ENCODE measurements at places on chromosomes 6 and 20.

DNA sequence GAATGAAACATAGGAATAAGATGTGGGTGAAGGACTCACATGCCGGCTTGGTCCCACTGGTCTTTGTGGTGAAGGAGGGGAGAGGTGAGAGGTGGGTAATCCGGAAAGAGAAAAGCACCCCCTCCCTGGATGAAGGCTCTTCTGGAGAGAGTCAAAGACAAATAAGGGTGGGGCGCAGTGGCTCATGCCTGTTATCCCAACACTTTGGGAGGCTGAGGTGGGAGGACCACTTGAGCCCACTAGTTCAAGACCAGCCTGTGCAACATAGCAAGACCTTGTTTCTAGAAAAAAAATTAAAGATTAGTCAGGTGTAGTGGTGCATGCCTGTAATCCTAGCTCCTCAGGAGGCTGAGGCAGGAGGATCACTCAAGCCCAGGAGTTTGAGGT is 3.1 kb downstream of the LTB start:
- DNase-seq = no peak

DNA sequence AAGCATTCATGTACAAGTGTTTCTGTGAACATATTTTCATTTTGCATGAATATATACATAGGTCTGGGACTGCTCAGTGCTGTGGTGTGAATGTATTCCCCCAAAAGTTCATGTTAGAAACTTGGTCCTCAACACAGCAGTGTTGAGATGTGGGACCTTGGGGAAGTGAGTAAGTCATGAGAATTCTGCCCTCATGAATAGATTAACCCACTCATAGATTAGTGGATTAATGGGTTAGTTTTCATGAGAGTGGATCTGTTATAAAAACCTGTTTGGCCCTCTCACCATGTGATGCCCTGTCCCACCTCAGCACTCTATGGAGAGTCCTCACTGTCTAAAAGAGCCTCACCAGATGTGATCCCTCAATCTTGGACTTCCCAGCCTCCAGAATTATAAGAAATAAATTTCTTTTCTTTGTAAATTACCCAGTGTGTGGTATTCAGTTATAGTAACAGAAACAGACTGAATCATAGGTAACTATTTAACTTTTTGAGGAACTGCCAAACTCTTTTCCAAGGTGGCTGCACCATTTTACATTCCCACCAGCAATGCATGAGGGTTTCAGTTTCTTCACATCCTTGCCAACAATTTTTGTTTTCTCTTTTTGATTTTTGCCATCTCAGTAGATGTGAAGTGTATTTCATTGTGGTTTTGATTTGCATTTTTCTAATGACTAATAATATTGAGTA is 45.3 kb downstream of the QRSL1 start:
- no peak for DNase-seq

DNA sequence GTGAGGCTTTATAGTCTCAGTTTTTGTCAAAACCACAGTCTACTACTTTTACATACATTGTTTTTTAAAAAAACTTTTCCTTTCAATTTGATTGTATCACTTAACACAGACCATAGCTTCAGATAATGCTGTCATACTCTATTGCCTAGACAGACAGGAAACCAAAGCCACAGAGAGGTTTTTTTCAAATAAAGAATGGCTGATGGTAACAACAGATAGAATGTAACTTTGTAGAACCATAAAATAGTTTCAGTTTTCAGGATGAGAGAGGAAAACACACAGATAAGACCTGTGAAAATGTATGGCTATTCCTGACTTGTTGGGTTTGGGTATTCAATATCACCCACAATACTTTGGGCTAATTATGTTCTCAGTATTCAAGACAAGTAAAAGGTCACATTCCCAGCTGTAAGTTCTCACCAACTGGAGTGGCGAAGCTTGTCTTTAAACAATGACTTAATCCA is 94.0 kb downstream of the ADGRG6 start:
- DNase-seq = peak; percentile 16

- DNase-seq = no peak
These were observed 4.7 kb downstream of the SAPCD1 start for GRCh38 chr6:31767096-31767645.

DNA sequence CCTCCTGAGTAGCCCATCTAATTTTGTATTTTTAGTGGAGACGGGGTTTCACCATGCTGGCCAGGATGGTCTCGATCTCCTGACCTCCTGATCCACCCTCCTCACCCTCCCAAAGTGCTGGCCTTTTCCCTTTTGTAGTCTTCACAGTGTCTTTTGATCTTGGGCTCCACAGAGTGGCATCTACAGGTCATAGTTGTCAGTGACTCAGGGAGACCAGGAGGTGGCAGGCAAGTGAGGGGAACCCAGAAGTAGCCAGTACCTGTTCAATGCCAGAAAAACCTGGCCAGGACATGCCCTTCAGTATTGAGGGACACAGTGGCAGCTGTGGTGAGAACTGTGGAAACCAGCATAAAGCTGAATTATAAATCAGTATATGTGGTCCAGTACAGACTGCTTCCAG is 19.6 kb downstream of the RPP21 start:
- DNase-seq = no peak

GRCh38 chr6:170006900-170007467 is 255.6 kb downstream of the ERMARD start:
- DNase-seq = no peak

- no peak for DNase-seq
These were observed 61.1 kb upstream of the TCF21 start for GRCh38 chr6:133827766-133828165.

DNA sequence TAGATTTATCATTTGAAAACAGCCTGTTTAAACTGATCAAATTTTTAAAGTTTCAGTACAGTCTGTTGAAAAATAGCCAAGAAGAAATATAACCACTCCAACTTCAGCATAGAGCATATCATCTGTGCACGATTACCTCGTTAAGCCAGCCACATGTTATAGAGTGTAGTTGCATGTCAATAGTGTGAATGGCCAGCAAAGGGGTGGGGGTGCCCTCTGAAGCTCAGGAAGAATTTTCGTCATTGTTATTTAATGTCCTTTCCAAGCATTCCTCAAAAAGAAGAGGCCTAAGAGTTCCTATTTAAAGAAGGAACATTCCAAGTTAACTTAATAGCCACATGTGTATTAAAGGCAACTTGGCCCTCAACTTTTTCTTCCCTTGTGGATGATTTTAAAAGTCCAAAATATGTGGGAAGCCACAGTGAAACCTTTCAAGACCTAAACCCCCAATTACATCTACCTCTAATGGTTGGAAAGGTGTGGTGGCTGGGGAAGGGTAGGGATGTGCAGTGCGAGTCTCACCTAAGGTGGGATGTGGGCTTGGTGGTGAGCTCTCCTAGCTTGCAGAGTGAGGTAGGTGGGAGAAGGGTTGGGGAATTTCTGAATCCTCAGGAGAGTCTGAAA is 1.8 kb upstream of the CCN2 start:
- DNase-seq = no peak

DNA sequence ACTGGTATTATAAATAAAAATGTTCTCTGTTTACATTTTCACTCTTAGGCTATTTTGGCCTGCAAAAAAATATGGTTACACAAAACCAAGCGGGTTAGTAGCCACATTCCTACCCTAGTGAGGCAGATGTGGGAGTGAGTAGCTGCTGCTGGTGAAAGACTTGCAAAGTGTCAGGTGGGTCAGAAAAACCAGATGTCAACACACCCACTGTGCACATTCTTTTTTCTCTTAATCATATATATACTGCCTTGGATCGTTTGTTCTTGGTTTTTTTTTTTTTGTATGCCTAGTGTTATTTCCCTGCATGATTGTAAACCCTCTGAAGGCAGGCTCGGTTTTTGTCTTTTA is 68.0 kb upstream of the TFB1M start:
- no peak for DNase-seq

DNA sequence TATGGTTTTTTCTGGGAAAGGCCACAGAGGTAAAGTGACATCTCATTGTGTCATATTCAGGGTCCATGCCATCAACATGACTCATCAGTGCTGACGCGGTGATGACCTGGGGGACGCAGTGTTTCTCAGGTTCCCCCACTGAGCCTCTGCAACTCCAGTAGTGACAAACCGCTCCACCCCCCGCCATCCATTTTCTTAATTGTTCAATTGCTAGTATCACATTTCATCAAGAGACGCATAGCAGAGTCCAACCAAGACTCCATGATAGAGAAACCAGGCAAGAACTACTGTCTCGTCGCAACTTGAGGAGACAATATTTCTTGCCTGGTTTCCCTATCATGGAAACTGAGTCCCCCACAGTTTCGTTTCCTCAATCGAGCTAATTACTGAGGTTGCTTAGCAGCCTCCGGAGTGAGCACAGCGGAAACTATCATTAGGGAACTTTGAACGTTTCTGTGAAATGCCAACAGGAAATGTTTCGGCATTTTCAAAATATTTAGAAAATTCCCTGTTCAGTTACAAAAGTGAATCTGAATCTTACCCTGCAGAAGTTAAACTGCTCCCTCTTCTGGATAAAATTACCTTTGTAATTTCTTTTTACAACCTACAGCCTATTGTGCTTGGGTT is 12.2 kb upstream of the SERPINB1 start:
- peak; percentile 53 for DNase-seq

DNA sequence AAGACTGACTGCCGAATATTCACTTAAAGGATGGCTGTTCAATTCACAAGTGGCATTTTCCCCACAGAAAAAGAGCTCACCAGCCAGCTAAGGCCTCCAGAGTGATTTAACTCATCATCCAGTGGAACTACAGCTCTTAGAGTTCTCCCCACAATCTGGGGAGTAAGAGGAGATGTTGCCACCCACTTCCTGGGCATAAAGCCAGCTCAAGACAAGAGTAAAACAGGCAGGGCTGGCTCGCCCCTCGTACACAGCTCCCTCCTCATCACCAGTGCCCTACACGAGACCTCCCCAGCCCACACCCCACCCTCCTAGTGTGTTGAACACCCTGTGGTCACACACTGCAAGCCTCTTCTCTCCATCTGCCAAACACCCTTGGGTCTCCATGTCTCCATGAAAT is 47.2 kb upstream of the IPCEF1 start:
- no peak for DNase-seq

DNA sequence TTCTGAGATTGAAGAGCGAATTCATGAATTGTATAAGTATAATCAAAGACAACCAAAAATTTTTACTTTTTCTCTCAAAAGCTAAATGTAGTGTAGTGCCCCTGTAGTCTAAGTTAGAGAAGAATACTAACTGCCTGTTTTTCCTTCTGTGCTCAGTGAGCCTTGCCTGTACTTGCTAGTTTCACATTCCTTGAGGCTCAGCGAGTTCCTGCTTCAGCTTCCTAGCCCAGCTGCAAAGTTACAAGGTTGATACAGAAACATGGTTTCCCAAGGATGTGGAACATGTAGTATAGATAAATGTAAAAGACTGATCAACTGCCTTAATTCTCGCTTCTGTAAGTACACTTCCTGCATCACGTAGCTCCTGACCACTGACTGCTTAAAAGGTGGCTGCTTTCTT is 33.1 kb upstream of the SEC63 start:
- no peak for DNase-seq

GRCh38 chr6:69265090-69265489 is 531.7 kb downstream of the LMBRD1 start:
- no peak for DNase-seq

- peak; percentile 81 for DNase-seq
These were observed 901 bp upstream of the TRIM26 start for GRCh38 chr6:30213957-30214656.

Measured in GM10248 (cell line).